ENCODE measurements at places on chromosomes 2 and 18.

DNA sequence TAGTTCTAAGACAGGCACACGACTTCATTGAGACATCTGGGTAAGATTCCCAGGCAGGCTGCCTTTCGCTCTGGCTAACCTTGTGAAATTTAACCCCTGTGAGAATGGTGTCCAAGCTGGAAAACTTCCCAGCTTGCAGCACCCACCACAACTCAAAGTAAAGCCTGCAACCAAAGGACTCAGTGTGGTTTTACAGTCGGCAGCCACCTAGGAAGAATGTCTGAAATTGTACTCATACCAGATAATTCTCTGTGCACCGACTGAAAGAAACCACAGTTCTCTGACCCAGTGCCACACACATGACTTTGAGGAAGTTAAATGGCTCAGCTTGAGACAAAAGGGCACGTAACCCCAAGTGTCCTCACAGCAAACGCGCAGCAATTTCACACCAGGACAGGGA is 125.7 kb downstream of the RBMS1 start:
- DNase-seq, result no peak

DNA sequence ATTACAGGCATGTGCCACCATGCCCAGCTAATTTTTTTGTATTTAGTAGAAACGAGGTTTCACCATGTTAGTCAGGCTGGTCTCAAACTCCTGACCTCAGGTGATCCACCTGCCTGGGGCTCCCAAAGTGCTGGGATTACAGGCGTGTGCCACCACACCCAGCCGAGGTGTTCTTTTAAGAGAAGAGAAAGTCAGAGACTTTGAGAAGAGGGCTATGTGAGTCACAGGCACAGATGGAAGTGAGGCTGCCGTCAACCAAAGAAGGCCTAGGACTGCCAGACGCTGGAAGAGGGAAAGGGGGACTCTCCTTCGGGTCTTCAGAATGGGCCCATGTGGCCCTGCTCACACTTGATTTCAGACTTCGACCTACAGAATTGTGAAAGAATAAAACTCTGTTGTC is 67.2 kb upstream of the SH3BP4 start:
- DNase-seq, result no peak

DNA sequence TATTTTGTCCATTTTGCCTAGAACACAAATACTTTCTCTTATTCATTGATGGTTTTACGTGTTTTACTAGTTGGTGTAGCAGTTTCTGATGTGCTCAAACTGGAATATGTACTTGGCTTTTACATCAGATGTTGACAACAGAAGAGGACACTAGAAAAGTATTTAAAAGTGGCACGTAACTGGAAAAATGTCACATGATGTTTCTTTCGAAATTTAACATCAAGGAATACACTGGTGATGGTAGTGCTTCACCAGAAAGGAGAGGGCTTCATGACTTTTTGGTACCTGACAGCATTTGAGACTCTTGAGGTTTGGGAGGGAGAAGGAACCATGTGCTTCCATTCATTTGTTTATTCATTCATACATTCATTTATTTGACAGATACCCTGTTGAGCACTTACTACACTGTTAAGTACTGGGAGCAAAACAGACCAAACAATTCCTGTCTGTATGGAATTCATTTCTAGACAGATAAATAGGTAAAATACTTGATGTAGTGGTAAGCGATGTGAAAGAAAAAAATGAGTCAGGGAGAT is 1.5 kb downstream of the GIGYF2 start:
- DNase-seq, result no peak

DNA sequence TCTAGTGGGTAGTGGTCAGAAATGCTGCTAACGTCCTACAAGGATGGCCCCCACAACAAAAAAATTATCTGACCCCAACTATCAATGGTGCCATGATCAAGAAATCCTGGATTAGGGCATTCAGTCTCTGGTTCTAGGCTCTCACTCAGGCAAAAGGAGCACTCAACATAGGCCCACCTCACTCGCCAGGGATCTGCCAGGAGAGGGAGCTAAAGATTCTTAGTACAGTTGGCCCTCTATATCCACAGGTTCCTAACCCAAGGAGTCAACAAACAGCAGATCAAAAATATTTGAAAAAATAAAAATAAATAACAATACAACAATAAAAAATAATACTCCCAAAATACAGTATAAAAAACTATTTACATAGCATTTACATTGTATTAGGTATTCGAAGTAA is 10.0 kb downstream of the SLC4A5 start:
- no peak for DNase-seq

DNA sequence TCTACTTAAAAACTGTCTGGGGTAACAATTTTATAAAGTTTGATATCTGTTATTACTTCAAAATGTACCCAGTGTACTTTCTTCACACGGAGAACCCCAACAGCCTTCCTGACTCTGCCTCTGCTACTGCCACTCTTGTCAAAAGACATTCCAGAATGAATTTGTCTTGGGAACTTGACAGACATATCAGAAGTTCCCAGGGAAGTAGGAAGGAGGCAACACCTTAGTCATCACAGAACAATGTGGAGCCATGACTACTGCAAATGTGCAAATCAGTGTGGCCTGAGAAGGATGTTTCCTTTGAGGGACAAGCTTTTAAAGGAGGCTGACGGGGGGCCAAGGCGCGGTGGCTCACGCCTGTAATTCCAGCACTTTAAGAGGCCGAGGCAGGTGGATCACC is 133.8 kb upstream of the RNF152 start:
- no peak for DNase-seq

DNA sequence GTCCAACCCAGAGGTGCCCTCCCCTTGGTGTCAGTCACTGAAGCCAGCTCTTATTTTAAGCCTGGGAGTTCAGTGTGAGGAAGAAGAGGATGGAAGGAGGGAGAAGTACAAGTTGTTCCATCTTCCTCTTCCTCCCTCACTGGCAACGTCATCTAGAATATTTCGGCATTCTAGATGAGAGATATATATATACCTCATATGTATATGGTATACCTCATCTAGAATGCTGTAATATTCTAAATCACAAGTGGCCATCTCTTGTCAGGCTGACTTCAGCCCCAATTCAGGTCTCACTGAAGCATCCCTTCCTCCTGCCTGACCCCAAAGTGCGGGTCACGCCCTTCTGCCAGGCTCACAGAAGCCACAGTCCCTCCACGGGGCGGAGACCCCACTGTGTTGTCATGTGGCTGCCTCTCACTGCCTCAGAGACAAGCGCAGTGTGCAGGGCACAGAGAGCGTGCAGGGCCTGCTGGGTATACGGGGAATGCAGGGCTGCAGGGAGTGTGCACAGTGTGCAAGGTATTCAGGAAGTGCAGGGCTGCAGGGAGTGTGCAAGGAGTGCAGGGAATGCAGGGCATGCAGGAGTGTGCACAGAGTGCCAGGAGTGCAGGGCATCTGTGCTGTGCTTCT is 32.8 kb upstream of the B3GNT7 start:
- no peak for DNase-seq

GRCh38 chr2:105576440-105577241 is 168.1 kb upstream of the NCK2 start:
- DNase-seq, result no peak

GRCh38 chr18:25052511-25052921 is 299.4 kb downstream of the ZNF521 start:
- no peak for DNase-seq

DNA sequence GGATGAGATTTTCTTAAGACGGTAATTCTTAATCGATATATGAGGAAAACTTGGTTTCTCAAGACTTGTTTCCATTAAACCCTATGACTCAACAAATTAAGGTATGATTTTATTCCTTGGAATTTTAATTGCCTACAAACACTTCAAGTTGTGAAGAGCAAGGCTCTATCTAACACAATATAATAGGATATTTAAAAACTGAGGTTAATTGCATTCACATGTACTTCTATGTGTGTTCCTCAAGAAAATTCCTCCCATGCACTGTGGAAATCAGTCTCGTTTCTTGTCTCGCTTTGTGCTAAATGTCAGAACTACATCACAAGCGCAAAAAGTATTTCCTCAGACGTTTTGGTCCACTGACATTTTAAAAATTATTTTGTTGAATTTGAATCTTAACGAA is 109.6 kb upstream of the UNC80 start:
- DNase-seq, result no peak

Measured in vagina (tissue), 2 donors.